ENCODE measurements at places on chromosomes 2 and 18.
A peak's percentile ranks its signal among the peaks of the same experiment; 100 is the strongest.

DNA sequence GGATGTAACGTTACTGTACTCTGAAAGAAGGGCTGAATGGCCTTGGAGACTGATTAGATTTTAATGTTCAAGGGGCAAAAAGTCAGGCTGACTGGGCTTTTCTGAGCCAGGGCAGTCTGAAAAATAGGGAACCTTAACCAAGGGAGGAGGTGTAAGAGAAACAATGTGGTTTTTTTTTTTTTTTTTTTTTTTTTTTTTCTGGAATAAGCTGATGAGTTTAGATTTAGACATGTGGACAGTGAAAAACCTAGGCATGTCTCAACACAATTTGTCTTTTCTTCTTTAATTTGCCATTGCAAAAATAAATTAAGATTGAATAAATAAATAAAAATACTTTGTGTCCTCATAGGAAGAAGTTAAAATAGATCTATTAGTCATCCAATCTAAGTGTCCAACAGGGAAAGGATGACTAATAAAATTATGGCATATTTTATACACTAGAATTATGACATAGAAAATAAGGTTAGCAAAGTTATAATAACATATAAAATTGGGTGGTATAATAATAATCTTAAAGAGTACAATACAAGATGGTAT, 237.6 kb upstream of the TRIB2 start:
- DNase-seq: no peak

DNA sequence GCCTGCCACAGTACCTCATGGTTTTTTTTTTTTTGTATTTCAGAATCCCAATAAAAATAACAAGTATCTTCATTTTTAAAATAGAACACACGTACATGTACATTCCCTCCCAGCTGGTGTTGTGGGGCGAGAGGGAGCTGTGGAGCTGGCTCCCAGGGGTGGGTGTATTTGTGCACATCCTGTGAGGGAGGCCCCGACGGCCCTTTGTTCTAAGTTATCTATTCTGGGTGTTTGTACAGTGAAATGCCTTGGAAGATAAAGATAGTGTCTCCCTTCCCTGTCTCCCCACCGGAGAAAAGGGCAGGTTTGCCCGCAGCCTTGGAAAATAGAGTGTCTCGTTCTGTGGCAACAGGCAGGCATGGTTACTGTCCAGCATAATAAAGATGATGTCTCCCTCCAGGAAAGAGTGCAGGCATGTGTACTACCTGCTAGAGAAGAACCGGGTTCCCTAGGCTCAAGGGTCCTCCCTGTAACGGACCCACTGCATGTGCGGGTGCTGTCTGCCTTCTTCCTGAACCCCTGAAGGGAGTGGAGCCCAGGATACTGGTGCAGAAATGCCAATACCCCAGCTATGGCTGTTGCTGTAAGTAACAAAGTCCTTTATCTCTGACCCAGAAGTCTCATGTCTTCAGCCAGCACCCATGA, 12.1 kb upstream of the ALLC start:
- no peak for DNase-seq

DNA sequence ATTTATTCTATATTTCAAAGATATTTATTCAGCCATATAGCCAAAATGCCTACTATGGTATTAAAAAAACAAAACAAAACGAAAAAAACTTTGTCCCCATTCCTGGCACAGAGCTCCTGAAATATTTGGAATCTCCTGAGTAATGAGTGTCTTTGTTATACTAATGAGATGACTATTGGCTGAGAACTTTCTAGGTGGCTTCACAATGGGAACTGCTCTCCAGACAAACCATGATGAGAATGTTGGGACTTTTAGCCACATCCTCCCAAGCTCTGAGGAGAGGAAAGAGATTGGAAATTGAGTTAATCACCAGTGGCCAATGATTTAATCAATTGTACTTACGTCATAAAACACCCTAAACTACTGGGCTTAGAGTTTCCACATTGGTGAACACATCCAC, 631.8 kb upstream of the SETBP1 start:
- DNase-seq: no peak

DNA sequence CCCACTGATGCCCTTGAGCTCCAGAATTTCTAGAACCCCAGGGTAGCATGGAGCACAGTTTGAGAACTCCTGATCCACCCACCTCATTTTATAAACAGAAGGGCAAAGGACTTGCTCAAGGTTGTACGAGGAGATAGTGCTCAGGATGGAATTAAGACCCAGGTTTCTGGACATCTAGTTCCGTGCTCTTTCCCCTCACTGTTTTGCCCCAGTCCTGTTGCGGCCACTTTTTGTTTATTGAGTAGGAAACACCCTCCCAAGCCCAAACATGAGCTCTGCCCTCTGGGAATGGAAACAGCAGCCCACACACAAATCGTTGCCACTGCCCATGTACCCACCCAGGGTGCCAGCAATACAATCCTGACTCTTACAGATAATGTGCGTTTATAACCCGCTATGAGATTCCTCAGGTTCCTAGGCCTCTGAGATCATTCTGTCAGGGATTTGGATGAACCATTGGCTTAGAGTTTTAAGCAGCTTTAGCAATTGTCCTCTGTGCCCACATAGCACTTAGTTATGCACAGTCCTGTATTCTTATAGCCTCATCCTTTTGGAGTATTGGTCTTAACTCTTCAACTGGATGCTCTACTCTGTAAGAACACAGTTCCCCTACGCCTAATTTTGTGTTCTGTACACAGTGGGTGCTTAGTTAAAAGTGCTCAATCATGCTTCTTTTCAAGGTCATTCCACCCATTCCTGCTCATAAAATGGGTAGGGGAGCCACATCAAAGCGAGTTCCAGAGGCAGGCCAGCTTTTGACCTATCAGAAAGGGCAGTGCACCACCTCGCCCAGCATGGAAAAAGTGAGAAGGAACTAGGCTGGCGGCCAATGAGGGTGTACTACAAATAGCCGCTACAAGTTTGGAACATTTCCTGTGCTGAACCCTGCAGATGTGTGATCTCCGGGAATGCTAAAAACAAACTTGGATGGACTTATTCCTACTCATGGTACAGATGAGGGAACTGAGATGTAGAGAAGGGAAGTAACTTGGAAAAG, 60.3 kb upstream of the IGFBP2 start:
- no peak for DNase-seq

- no peak for DNase-seq
Measured at GRCh38 chr2:149161481-149162225, 123.2 kb downstream of the LYPD6B start.

- no peak for DNase-seq
Measured at GRCh38 chr18:42229211-42230210, 274.5 kb downstream of the PIK3C3 start.

DNA sequence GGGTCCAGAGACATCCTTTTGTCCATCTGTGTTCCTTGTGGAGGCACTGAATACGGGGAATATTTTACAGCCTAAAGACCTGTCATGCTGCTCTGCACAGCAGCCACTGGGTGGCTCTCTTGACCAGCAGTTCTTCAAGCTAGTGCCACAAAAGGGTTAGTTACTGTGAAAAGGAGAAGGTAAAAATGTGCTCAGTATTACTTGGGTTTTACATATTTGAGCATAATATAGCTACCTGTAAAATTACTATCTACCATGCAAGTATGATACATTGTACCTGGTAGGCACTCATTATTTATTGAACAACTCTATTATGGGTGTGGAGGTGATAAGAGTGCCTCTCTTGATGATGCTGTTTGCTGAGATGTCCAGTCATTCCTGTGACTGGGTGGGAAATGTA, 23.6 kb downstream of the FZD5 start:
- DNase-seq: peak; percentile 13

DNA sequence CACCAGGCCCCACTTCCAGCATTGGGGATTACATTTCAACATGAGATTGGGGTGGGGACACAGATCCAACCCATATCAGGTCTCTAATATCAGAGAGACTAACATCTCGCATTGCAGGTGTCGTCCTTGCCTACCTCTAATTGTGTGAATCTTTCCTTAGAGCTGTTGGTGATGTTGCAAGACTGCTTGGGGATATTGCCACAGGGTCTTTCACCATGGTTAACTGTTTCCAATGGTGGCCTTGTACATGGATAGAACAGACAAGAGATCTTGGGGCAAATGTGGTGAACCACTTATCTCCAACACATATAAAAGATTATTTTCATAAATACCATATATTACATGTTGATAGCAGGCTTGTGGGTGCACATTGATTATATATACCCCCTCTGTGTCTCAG, 270.3 kb upstream of the LINC00305 start:
- DNase-seq: no peak
